Activated CD4-positive, alpha-beta T cell treated with anti-CD3 and anti-CD28 coated beads, Interleukin-2, Interleukin-6, amounts not matched to agents 100 ng/mL and 50 ng/mL, durations not matched to agents 16 hours and 8 hours (primary cell): ENCODE measurements at places on chromosomes 4 and X.
A peak's percentile ranks its signal among the peaks of the same experiment; 100 is the strongest.

- no peak for DNase-seq
These were observed 47.9 kb downstream of the CXCL1 start for GRCh38 chr4:73917081-73917501.

DNA sequence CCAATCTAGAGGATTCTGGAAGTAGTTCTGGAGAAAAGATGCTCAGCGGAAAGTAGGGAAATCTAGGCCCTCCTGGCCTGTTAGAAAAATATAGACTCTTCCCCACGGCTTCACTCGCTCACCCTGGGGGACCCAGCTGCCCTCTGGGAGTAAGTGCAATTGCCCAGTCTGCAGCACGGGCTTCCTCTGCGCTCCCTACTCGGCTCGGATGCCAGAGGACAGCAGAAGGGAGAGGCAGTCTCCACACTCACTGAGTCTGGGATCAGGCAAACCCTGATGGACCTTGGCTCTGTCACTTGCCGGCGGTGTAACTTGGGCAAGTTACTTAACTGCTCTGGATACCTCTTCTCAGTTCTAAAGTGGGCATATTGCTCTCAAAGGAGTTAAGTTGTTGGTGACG, 2.1 kb downstream of the SHISA3 start:
- no peak for DNase-seq

DNA sequence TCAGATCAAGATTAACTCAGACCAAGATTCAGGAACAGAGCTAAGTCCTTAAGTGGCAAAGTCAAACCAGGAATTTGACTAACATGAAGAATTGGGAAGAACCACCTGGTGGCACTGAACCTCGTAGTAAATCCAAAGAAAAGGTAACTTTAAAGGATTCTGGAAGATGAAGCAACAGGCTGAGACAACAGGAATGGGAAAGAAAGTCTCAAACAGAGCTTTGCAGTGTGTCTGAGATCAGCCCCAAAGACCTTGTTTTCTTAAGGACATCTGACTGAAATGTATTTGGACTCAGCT, 126.1 kb downstream of the ASB9 start:
- DNase-seq: no peak

GRCh38 chr4:8353158-8353669, 83.7 kb downstream of the HTRA3 start:
- no peak for DNase-seq

DNA sequence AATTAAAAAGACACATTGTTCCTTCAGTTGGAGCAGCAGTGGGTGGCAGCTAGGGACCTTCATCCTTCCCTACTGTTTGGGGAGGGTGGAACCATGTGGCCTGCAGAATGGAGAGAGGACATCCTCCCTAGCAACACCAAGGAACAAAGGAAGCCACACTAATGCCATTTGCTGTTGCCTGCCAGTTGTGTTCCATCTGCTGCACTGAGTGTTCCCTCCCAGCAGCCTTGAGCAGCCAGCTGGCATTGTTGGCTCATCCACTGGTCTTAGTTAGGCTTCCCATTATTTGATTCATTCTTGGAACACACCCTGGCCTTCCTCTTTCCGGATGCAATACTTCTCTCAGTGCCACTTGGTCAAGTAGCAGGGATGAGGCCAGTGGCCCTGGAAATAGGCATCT, 25.0 kb upstream of the HMGB3 start:
- no peak for DNase-seq

DNA sequence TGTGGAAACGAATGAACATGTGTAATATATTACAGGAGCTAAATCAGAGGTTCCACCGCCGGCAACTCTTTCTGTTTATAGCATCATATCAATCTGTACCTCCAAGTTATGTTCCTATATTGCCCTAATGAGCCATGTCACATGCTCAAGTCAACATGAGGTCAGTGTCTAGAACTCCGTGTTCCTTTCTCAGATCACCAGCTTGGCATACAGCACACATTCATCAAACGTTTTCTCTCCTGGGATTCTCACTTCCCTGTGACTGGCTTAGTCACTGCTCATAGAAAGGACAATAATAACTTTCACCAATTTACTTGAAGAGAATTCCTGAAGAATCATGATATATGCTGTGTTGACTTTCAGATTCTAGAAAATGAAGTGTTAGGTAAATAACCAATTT, 532.0 kb upstream of the SPANXN1 start:
- DNase-seq: no peak

DNA sequence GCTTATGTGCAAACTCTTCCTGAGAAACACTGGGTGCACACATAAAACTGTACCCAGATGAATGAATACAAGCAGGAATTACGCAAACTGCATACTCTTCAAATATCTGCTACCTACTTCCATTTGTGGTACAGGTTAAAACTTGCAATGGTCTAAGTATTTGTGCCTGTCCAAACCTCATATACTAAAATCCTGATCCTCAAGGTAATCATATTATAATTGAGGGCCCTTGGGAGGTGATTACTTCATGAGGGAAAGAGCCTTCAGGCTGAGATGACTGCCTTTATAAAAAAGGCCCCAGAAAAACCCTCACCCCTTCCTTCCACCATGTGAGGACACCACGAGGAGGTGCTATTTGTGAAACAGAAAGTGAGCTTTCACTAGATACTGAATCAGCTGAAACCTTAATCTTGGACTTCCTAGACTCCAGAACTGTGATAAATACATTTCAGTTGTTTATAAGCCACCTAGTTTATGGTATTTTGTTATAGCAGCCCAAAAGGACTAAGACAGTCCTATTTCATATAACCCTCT, 1977.2 kb downstream of the PCDH7 start:
- no peak for DNase-seq

GRCh38 chrX:37380924-37381323, 31.8 kb downstream of the PRRG1 start:
- no peak for DNase-seq

DNA sequence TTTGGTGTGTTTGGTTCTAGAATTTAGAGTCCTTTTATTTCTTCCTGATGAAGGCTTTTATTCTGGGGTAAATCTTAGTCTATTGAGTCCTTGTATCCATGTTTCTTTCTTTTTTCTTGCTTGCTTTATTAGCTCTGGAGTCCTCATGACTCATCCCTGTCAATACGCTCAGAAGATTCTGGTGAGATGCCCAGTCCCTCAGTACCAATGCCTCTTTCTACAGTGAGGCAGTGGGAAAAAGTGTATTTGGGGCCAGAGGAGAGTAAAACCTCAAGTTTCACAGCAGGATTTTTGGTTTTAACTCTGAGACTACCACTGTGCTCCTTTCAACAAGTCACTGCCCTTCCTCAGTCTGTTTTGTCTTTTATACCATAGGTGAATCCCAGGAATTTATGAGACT, 368.0 kb downstream of the GBA3 start:
- no peak for DNase-seq

- DNase-seq: no peak
These were observed 98.8 kb upstream of the STX18 start for GRCh38 chr4:4640692-4641091.

DNA sequence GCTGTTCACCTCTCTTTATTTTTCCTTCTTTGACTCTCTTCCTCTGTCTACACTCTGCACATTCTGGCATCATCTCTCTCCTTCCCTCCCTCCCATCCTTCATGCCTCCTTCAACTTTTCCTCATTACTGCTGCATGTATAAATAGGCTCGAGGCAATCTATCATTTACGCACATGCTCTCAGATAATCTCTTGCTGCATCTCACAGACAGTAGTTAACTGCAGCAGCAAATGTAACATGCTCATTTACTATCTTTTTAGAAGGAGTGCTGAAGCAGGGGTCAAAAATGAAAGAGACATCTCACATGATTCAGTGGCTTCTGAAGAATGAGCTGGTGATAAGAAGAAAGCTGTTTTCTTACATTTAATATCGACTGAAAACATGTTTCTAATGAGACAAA, 127.7 kb downstream of the RASL11B start:
- DNase-seq: no peak

DNA sequence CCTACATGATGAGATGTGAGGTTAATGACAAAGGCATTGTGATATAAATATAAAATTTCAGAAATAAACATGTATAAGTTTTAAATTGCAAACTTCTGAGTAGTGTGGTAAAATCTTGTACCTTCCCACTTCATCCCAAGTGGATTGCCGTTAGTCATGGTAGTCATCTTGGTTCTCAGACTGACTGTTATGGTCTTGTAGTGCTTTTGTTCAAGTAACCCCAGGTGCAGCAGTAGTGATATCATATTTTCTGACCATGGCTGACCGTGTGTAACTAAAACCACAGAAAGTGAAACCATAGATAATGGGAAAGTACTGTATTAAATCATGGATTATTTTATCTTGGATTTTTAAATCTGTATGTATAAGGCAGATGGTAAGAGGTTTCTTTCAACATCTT, 74.8 kb upstream of the SLIT2 start:
- no peak for DNase-seq

DNA sequence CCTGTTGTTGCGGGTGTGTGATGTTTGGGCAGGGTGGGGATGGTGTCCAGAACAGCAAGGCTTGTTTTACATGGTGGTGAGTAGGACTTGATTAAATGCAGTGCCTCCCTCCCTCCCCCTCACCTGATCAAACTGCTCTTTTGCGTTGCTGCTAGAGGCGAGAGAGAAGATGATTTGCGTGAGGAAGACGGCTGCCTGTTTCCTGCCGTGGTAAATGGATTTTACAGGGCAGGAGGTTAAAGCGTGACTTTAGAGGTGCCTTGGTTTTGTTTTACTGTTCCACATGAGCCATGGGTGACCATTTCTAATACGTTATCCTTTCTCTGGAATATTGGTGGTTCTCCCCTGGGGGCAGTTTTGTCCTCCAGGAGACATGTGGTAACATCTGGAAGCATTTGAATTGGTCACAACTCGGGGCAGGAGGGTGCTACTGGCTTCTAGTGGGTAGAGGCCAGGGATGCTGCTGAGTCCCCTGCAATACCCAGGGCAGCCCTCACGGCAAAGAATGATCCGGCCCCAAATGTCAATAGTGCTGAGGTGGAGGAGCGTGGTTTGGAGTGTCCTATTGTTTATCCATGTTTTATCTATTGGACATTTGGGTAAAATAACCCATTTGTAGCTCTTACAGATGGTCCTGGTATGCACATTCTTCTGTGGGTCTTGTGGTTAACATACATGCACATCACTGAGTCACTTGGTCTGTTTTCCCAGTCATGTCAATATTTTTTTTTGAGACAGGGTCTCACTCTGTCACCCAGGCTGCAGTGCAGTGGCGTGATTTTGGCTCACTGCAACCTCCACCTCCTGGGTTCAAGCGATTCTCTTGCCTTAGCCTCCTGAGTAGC, 73.7 kb downstream of the SHROOM2 start:
- no peak for DNase-seq

DNA sequence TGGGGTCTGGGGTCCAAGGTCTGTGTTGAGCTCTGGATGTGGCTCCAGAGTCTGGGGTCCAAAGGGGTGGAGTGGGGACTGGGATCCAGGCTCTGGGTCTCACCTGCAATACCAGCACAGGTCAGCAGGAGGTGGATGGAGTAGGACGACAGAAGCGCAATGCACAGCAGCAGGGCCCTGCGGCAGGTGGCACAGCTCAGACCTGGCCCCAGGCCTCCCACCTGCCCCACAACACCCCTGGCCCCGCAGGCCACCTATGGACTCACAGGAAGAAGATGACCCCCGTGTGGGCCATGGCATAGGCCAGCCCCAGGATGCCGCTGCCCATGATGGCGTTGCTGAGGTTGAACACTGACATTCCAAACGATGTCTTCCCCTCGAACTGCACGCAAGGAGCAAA, 3.4 kb downstream of the SLC38A5 start:
- peak; percentile 52 for DNase-seq

DNA sequence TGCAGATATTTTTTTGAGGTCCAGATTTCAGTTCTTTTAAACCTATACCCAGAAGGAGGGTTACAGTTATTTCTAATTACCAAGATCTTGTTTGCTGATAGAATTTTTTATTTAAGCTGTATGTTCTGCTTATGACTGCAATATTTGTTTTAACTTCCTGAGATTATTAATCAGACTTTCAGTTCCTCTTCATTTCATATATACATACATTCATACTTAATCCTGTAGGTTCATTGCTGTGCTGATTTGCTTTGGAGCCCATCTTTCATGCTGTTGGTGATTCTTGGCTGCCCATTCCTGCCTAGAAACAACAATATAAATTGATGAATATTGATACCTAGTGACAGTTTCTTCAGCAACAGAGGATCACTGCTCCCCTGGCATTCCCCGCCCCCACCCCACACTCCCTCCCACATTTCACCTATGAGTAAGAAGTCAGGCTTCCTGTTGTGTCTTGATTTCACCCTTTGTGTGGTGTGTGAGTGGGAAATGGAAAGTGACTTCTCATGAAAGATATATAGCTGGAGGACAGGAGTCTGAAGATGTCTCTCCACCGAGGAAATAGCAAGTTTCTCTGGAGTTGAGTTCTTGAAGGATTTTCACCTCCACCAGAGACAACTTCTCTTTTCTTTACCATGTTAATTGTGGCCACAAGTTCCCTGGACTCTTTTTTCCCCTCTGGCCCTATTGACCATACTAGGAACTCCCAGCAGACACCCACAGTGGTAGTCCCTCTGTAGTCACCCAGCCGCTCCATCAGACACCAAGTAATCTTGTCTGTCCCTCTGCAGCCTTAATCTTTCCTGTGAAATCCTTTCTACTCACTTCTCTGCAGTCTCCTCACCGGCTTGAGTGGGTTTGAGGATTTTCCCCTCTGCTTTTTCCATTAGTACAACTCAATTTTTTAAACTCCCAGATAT, 118.4 kb downstream of the ASB9 start:
- DNase-seq: peak; percentile 58

GRCh38 chr4:139720806-139721205, 55.2 kb downstream of the MGST2 start:
- no peak for DNase-seq

DNA sequence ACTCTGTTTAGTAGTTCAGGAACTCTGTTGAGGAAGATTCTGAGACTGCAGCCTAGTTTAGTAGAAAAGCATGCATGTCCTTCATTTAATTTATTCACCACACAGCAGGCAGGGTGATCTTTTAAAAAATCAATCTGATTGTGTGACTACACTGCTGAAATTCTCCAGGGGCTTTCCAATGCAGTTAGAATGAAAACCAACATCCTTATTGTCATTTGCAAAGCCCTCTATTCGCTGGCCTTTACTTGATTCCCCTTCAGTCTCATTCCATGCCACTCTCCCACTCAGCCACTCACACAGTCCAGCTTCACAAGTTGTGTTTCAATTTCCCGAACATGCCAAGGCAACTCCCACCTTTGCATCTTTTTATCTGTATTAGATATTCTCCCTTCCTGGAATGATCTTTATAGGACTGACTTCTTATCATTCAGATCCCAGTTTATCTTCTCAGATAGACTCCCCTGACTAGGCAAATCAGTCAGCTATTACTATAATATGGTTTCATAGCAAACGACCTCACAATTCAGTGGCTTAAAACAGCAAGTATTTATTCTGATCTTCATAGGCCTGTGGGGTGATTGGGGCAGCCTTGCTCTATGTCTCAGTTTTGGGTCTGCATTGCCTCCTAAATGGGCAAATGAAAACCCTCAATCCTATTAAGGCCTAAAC, 21.3 kb upstream of the FTHL17 start:
- DNase-seq: peak; percentile 43

DNA sequence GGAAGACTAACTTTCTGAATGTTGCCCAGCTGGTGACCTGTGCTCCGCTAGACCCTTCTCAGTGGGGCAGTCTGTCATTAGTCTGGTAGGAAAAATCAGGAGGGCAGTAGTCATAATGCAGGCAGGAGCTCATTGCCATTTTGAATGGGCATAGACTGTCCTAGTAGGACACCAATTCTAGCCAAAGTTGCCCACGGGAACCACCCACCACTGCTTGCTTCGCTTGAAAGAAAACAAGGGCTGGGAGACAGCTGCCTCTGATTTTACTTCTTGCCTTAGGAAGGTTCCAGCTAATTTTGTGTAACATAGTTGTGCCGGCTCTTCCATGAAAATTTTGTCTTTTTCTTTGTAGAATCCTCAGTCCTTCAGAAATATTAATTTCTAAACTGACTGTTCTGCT, 23.3 kb downstream of the HOPX start:
- DNase-seq: no peak

- no peak for DNase-seq
These were observed 3.4 kb downstream of the GPKOW start for GRCh38 chrX:49120091-49120490.
